ENCODE measurements at places on chromosomes 3 and 15. TPM values are rescaled to one million over a fixed set of nuclear protein-coding genes. Genes with fewer than 3 reads are reported as not detected.

GXYLT2 gene
- total RNA-seq, result 28.3 TPM

ITIH3 gene
- total RNA-seq, result 16.1 TPM

ANKRD63 gene
- not detected for total RNA-seq

WDR49 gene
- total RNA-seq, result 3.4 TPM

DNAH12 gene
- 0.19 TPM for total RNA-seq

TADA3 gene
- 44.2 TPM for total RNA-seq

CASR gene
- not detected for total RNA-seq

APH1B gene
- total RNA-seq, result 21.2 TPM

GRCh38 chr3:54120657-54121413 is 1.5 kb upstream of the CACNA2D3 start:
- no peak for DNase-seq

GRCh38 chr3:117266806-117267205 is 557.2 kb downstream of the TUSC7 start:
- DNase-seq, result no peak

DNA sequence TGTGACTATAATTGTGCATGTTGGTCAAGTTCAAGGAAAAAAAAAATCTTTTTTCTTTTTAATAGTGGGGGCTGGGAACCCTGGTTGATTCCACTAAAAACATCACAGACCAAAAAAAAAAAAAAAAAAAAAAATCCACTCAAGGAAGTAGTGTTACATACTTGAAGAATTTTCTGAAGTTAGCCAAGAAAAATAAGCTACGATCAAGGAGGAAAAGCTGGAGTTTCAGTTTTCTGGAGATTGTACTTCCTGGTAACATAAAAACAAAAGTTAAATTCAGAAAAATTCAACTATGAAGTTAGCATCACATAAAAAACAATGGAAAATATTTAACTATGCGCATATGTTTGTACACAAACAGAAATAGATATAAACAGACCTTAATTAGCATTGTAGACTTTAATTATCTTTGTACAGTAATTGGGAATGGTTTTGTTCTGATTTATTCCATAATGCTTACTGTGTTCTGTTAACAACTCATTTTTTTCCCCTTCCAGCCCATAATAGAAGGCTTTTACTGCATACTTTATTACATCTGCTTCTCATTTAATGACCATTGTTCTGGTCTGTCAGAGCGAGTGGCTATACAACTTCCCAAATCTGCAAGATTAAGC is 194.3 kb downstream of the RORA start:
- no peak for DNase-seq

GRCh38 chr3:29005862-29006261 is 275.0 kb upstream of the RBMS3 start:
- no peak for DNase-seq

GRCh38 chr15:86399041-86399954 is 319.6 kb downstream of the AGBL1 start:
- DNase-seq, result peak; percentile 79

GRCh38 chr3:151301787-151302186 is 14.8 kb downstream of the GPR87 start:
- no peak for DNase-seq

DNA sequence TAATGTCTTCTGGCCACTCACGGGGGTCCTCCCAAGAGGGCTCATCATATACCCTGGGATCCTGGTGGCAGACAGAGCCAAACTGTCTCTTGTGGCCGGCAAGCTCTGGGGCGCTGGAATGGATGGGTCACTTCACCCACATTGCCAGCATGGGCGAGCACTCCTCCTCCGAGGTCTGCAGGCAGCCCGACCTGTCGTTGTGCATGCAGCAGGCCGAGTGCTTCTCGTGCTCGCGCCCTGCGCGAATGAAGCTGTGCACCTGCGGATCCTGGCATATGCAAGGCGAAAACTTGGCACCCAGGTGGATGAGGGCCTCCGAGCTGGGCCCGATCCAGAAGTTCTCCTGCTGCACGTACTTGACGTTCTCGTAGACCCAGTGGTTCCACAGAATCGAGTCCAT is 33.6 kb upstream of the GRIP2 start:
- no peak for DNase-seq

DNA sequence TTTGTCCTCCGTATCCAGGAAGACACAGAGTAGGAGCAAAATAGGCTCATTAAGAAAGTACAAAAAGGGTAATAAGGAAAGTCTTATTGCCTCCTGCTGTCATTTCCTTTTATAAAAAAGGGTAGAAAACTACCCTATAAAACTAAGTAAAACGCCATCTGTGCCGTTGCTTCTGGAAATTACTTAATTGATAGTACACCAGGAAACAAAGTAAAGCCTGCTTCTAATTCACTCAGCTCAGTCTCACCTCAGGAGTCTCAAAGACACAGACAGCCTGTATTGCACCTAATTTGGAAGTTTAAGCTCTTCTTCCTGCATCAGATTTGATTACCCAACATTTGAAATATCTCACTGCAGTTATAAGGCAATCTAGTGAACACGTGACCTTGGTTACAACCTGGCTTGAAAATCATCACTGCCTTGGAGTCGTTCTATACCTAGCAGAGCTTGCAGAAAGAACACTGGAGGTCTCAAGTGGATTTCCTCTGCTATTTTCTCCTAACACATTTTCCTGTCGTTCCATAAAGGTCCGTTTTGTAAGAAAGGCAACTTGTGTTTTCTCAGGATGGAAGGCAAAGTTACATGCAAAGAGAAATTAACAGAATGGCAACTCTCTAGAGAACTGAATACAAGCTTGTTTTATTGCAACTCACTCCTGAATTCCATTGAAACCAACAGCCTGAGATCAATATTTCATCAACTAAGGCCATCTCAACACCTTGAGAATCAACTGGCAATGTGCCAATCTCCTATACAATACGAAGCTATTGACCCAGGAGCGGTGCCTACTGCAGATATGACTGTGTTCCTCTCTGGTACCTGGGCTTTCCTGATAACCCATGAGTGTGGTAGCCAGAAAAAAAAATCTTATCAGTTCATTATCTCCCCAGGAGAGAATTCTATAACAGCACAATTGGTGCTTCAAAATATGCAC is 203.3 kb upstream of the LMCD1 start:
- DNase-seq, result no peak

GRCh38 chr3:19487386-19487785 is 339.1 kb downstream of the KCNH8 start:
- DNase-seq, result no peak

GRCh38 chr3:33041909-33042308 is 55.0 kb downstream of the GLB1 start:
- no peak for DNase-seq

DNA sequence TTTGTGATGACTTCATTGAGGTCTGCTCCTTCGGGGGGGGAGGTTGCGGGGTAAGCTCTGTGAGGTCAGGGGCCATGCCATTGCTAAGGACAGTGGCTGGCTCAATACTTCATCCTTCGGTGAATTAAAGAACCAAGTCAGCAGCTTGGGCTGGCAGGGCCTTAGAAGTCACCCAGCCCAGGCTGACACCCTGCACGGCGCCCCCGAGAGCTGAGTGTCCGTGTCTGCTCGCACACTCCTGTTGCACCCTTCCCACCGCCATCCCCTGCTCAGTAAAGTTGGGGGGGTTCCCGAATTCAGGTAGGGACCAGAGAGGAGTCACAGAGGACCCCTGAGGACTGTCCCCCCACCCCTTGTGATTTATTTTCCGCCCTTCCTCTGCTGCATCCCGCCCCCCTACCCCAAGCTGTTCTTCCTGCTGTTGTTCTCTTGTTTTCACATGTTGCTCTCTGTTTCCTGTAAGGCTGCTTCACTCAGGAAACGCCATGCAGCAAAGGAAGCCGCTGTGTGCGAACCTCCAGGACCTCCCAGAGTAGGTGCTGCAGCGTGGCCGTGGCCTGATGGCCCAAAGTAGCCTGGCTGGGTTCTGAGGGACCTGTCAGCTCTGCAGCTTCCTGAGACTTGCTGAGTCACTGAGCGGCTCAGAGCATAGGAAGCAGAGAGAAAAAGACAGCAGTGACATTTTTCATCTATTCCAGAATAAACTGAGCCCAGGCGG is 14.4 kb downstream of the EFCC1 start:
- peak; percentile 87 for DNase-seq

- no peak for DNase-seq
Measured at GRCh38 chr3:39221141-39221530, 28.7 kb upstream of the XIRP1 start.

DNA sequence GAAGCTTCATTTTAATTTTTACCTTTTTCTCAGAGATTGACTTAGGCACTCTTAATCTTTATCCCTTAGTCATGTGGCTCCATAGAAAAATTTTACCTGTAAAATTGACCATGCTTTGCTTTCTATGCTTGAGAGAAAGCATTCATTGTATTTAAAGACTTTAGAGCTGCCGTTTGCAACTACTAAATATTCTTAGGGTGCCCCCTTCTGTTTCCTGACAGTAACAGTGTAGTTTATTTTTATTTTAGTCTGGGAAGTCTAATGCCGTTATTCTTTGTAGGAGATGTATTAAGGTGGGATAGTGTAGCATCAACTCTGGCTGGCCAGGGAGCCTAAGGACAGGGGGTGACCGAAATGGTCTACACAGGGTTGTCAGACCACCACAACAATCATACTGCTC is 84.5 kb upstream of the SYNPR start:
- no peak for DNase-seq

DNA sequence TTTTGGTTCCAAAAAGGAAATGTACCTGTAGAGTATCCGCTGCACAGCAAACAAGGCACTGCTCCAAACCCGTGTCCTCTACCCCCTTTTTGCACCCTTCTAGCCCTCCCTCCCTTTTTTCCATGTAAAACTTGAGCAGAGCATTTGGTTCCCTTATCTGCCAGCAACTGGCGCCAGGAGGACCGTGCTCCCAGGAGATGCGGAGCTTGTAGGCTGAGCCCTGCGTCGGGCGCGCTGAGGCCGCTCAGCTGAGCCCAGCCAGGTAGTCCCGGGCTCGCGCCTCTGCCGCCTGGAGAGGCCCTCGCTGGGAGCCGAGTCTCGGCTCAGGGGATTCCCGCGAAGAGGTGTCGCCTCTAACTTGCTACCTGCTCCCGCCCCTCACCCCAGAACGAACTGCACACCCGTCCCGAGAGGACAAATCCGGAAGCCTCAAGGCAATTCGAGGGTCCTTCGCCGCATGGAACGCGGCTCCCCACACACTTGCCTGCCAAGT is 575 bp downstream of the TRPM7 start:
- DNase-seq, result peak; percentile 88

DNA sequence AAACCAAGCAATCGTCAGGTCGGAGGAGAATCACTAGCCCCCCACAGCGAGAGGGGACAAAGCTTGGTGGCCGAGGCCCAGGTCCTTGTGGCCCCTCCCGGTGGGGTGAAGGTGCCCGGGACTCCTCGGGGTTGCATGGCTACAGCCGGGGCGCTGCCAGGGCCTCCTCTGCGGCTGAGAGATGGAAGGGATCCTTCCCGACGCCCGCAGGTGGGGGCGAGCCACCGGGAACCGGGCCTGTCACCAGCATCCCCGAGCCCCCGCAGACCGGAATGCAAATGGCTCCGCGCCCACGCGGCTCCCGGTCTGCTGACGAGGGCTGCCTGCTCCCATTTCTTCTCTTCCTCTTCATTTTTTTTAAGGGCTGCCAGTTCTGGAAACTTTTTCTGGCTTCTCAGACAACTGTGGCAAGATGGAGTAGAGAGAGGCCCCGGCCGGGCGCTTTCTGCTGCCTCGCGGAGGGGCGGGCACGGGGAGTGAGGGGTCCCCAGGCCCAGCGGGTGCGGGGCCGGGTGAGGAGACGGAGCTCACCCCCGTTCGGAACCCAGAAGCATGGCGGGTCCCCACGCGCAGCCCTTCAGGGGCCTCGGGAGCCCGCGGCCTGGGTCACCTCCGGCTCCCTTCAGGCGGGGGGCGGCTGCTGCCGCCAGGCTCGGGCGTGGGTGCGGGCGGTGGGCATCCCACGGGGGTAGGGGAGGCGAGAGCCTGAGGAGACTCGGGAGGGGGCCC is 27.5 kb downstream of the MELTF start:
- peak; percentile 83 for DNase-seq

- no peak for DNase-seq
Measured at GRCh38 chr3:56209982-56210751, 258.1 kb downstream of the ERC2 start.

- DNase-seq, result no peak
Measured at GRCh38 chr3:31880020-31880419, 101.0 kb downstream of the OSBPL10 start.
